ENCODE measurements at places on chromosomes 4 and X. TPM values are rescaled to one million over a fixed set of nuclear protein-coding genes. Genes with fewer than 3 reads are reported as not detected.

DNA sequence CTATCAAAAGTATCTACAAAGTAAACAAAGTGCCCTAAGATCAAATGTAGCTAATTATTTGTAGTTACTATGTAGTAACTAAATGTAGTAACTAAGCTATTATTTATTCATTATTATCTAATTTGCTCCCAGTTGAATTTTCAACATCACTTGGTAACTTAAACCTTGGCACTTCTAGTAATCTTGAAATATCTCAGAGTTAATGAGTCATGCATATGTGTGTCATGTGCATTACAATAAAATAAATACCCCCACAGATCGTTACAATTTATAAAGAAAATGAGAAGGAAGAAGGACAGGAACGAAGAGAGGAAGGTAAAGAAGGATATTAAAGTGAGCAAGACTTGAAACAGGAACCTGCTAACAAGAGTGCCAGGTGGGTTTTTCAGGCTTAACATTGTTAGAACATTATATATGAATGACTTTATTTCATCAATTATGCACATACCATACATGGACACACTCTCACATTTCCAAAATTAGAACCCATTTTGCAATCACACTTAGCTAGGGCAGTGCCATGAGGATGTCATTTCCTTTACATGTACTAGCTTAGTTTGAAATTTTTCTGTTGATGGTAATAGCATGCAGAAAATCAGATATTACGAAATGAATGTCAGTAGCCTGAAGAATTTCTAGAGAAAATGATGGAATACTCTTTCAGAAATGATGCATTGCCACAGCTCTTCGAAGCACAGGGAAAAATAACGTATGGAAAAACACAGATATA is 1670.4 kb upstream of the AGA start:
- no peak for ATAC-seq

DDIT4L gene
- 3.5 TPM for total RNA-seq

DNA sequence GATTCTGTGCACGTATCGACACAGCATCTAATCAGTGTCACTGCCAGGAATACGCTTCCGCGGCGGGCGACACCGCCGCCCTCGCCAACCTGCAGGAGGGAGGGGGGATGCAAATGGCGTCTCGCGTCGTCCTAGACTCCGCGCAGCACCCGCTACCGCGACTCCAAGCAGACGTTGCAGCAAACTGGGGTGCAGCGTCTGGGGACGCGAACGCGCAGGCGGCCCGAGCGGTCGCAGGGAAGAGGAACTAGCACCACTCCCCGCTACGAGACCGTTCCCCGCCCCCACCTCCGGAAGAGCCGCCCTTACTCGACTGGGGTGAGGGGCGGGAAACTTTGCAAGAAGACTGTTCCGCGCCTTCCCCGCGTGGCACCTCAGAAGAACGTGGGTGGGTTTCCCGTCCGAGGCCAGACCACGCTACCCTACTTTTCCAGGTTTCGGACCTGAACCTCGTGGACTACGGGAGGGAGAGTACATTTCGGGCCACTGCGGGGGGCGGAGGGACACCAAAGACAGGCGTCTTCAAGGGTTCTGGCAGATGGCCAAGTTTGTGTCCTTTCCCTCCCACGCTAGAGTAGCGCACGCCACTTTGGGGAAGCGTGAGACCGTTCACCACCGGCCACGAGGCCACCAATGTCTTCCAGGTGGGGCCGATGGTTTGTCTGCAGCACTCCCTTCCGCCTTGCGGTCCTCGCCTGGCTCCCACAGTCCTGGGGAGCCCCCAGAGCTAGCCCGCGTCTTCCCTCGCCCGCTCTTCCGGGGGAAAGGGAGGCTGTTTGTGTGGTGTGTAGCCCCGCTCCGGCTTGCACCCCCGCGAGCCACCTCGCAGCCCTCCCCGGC is 78.0 kb upstream of the BCOR start:
- ATAC-seq, result peak; percentile 35

DNA sequence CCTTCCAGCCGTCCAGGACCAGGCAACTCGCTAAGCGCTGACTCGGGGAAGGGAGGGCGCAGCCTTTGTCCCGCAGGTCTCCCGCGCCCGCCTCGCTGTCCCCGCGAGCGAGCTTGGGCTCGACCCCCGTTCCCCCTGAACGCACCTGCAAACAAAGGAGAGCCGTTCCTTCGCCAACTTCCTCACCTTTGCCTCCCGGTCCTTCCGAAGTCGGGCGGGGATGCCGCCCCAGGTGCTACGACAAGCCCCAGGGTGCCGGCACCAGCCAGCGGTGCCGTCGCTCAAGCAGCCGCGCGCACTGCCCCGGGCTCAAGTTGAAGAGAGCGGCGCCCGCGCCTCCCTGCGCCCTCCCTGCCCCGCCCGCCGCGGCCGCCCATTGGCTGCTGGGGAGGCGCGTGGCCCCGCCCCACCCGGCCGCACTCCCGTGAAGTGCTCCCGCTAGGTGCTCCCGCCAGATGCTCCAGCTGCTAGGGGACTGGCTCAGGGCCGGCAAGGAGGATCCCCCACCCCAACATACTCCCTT is 107.1 kb downstream of the NSUN7 start:
- ATAC-seq, result peak; percentile 96

- ATAC-seq, result no peak
Observed at GRCh38 chrX:6778544-6779503, 243.9 kb upstream of the VCX3A start.

GRCh38 chrX:43656005-43656494 is at the start of gene MAOA:
Gene MAOA (plus strand): TSS chrX:43656299. CDS start chrX:43656342, 43 bp downstream.
- ATAC-seq, result no peak

DNA sequence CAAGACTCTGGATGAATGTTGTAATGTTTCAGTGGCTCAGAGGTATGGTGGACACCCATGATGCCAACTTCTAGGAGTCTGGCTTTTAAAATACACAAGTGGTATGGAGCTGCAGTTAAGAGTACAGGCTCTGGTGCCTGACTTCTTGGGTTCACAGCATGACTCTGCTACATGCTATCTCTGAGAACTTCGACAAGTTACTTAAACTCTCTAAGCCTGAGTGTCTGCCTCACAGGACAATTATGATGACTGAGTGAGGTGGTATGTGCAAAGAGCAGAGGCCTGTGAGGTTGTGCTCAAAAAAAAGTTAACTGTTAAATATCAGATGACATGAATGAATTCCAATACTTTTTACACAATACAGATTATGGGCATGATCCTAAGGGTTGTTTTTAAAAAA is 90.9 kb upstream of the SRD5A3 start:
- no peak for ATAC-seq

GRCh38 chrX:7270933-7271332 is 123.0 kb upstream of the PUDP start:
- ATAC-seq, result no peak

DTHD1 gene
- 0.99 TPM for total RNA-seq

KCND1 gene
- total RNA-seq, result 7.2 TPM

DNA sequence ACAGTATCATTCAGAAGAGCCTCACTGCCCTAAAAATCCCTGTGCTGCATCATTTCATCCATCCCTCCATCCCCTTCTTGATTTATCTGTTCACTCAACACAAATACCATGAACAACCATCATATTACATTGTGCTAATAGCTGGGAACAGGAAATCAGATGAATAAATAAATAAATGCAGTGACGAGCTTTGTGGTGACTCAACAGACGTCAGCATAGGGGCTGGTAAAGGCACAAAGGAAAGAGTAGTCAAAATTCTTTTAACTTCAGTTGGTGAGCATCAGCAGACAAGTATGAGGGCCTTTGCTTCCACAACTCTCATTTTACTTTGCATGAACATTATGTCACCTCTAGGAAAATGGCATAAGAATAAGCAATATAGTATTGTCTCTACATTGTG is 65.5 kb downstream of the EDNRA start:
- no peak for ATAC-seq

RCHY1 gene
- 35.1 TPM for total RNA-seq

- ATAC-seq, result no peak
Observed at GRCh38 chr4:173436149-173436579, 37.2 kb upstream of the SCRG1 start.

- no peak for ATAC-seq
Observed at GRCh38 chr4:145934434-145935047, 4.1 kb downstream of the ZNF827 start.

DNA sequence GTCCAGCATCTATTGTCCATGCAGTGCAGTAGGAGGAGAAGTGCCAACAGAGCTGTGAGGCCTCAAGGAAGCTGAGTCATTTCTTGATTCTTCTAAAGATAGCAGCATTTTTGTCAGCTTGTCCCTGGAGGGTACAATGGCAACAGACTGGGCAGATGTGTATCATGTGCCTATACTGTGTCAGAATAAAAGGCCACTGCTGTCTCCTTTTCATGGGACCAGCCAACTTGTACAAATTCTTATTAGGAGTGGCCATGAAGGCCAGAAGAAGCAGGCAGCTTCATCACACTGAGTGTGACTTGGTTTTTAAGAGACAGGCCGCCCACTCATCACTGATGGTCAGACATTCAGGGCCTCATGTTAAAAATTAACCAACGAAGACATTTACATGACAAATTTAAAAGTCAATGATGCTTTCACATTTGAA is 185.0 kb upstream of the FAM241A start:
- ATAC-seq, result no peak

DNA sequence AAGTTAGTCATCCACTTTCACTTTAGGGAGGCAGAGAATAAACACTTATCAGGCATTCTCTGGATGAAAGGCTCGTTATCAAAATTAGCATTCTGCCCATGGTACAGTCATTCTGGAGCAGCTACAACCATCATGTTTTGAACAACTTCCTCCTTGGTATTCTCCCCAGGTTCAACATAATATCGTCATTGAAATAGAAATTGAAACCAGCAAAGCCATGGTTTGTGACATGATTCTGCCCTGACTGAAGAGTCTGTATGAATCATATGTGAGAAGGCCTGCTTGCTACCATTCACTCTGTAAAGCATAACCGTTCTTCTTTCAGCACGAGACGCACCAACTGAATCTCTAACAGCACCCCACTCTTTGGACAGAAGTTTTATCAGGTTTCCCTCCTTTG is 127.5 kb upstream of the RADX start:
- ATAC-seq, result peak; percentile 97

DNA sequence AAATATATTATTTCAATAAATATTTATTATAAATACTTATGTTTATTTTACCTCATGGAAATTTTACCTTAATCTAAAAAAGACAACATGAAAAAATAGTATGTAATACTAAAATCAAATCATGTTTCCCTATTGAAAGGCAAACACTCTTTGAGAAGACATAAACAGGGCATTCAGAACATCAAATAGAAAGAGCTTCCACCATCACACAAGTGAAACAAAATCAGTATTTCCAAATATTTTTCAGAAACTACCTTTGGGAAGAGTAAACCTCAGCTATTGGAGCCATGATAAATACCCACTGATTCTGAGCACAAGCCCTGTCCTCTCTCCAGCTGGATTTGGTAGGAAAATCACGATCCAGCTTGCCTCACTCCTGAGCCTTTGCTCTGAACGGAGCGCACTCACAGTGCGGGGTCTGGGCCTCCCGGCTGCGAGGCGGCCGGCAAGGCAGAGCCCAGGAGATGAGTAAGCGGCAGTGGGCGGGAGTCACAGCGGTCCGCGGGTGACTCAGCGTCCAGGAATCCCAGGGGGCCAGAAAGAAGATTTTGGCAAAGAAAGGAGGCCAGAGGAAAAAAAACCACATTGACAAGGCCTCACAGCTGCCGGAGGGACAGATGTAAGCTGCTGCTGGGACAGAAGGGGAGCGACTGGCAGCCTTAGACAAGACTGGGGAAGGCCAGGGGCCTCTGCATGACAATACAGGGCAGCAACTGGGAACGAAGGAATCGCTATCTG is 14.7 kb upstream of the ANXA5 start:
- ATAC-seq, result peak; percentile 78

GRCh38 chr4:2063557-2064275 is 4.6 kb downstream of the NAT8L start:
- no peak for ATAC-seq
